ENCODE measurements at places on chromosomes 7 and 10.
A peak's percentile ranks its signal among the peaks of the same experiment; 100 is the strongest.

- DNase-seq = no peak
Measured at GRCh38 chr7:148296994-148297644, 293.4 kb upstream of the C7orf33 start.

DNA sequence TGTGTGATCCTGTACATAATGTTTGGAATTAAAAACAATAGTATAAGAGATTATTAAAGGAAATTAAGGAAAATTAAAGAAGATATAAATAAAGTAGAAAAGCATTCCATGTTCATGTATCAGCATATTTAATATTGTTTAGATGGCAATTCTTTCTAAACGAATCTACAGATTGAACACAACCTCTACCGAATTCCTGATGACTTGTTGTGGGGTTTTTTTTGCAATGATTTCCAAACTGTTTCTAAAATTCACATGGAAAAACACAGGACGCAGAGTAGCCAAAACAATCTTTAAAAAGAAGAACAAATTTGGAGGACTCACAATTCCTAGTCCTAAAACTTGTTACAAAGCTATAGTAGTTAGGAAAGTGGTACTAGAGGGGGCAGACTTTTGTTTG, 573.4 kb upstream of the IGFBP3 start:
- no peak for DNase-seq

DNA sequence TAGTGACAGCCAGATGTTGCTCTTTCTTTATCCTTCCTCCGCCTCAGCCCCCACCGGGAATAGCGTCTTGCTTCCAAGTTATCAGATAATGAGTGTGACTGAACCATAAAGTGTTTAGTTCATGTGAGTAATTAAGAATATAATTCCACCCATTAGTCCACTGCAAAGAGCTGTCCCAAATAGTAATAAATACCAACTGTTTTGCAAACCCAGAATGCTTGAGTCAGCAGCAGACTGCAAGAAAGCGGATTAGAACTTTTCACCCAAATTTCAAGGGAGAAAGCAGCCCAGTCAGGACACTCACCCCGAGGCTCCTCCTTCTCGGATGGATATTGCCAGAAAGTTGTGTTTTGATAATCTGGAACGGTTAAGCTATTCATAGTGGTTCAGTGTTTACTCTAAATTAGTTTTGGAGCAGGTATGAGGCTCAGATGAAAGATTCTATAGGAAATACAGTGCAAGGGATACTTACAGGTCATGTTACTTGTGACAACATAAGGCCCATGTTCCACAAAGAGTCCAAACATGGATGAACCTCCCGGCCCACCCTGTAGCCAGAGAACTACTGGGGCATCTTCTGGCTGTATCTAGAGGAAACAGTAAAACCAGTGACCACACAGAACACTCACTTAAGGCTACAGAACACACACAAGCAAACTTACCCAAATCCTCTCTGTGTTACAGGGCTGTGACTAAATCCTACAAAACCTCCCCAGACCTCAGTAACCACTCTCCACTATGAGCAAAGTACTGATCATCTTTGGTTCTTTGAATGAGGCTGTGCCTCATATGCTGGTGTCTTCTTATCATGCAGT, 50.5 kb downstream of the CPVL start:
- DNase-seq = no peak

- peak; percentile 84 for DNase-seq
Measured at GRCh38 chr7:142535123-142535779, 214.0 kb upstream of the PRSS1 start.

DNA sequence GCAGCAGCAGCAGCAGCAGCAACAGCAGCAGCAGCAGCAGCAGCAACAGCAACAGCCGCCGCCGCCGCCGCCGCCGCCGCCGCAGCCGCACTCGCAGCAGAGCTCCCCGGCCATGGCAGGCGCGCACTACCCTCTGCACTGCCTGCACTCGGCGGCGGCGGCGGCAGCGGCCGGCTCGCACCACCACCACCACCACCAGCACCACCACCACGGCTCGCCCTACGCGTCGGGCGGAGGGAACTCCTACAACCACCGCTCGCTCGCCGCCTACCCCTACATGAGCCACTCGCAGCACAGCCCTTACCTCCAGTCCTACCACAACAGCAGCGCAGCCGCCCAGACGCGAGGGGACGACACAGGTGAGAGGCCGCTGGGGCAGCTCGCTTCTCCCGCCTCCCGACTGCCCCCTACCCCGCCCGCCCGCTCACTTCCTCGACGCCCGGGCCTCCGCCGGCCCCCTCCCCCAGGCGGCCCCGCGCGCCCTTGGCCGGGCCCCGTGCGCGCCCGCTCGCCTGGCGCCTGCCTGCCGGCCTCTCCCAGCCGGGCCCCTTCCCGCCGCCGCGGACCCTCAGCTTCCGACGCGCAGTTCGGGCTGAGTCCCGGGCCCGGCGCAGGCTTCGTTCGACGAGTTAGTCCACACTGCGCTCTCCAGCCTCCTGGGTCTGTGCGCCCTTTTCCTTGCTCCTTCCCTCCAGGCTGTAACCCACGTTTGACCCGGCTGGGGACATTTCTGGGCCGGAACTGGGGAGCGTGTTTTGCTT, 882 bp downstream of the DLX6 start:
- DNase-seq = peak; percentile 58

- DNase-seq = no peak
Measured at GRCh38 chr7:35694161-35694783, 663 bp downstream of the HERPUD2 start.

DNA sequence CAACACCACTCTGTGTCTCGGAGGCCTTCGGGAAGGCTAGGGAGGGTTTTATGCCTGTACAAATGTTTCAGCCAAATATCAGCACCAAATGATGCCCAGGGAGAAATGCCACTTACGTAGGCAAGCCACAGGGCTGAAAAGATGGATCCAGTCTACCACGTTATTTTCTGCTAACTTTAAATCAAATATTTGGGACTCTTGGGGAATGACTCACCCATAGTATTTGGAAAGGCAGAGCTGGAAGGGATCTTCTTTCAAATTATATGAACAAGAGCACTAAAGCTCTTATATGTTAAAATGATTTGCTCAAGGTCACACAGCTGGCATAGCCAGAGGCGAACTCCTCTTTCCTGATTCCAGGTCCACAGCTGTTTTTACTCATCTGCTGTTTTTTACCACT, 591.4 kb downstream of the SORCS1 start:
- no peak for DNase-seq

- DNase-seq = no peak
Measured at GRCh38 chr7:135321556-135321955, 87.9 kb downstream of the STRA8 start.

DNA sequence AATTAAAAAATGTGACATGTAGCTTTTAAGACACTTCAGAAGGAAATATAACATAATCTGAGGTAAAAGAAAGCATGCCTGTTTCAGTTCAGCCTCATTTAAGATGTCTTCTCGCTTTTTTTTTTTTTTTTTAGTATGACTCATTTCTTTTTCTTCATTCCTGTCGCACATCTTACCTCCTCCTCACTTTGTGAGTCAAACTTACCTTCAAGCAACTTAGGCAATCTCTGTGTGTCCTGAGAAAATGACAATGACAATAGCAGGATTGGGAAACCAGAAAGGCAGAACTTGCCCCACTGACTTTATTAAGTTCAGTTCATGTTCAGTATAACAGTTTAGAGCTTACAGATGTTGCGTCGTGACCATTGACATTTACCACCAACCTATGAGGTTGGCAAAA, 7.7 kb downstream of the PTN start:
- DNase-seq = no peak

DNA sequence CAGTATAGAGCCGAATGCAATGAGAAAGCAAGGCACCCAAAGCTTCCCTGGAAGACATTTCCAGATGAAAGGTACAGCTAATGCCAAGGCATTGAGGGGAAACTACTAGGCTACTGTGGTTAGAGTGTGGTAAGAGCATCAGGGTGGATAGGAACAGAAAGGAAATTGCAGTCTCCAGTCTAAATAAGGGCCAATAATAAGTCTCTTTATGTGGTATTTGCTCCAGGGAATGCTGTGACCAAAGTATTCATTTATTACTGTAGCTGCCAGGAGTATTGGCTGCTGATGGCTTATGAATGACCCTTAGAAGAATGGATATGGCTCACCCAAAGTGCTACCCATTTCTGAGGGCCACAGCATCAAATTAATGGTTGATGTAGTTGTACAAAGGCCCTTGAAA, 30.1 kb upstream of the POT1 start:
- DNase-seq = no peak

GRCh38 chr7:131293018-131293417, 34.7 kb upstream of the MKLN1 start:
- DNase-seq = no peak

DNA sequence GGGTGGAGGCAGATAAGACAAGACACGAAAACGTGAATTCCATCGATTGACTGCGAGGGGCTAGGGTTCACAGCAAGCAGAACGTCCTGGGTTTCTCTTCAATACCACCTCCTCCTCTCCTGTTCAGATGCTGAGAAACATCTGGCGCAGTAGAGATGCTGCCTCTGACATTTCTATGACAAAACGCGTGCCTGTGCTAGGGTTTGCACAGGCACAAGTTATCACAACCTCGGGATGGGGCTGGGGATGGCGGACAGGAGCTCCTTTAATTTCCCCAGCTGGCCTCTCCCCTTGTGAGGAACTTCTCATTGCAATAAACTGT, 99.8 kb upstream of the SVIL start:
- peak; percentile 25 for DNase-seq

DNA sequence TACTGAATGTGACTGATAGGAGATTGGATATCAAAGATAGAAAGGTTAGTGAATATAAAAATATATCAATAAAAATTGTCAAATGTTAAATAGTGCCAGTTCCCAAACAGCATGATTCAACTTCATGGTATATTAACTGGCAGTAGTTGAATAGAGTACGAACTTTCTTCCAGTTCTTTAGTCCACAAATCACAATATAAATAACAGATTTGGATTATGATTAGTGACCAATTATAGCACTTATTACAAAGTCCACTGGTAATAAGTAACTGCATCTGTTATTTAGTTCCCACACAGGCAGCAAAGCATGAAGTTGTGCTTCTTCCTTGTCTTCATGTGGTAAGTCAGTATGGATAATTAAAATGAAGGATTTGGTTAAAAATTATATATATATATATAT, 243.0 kb upstream of the VWC2 start:
- no peak for DNase-seq
